ENCODE measurements at places on chromosomes 3 and 15.

- DNase-seq, result no peak
Observed at GRCh38 chr3:135851201-135852081, 114.1 kb upstream of the PPP2R3A start.

- DNase-seq, result peak; percentile 57
Observed at GRCh38 chr15:40266828-40267304, 16.0 kb downstream of the ANKRD63 start.

GRCh38 chr3:161673866-161674265, 177.3 kb downstream of the OTOL1 start:
- DNase-seq, result peak; percentile 3

GRCh38 chr3:42116466-42116865, 25.3 kb downstream of the TRAK1 start:
- no peak for DNase-seq

- DNase-seq, result no peak
Observed at GRCh38 chr3:101571028-101571895, 2.7 kb upstream of the PCNP start.

- DNase-seq, result no peak
Observed at GRCh38 chr3:20256144-20256543, 70.1 kb upstream of the SGO1 start.

GRCh38 chr3:165518346-165518745, 318.9 kb downstream of the BCHE start:
- no peak for DNase-seq

DNA sequence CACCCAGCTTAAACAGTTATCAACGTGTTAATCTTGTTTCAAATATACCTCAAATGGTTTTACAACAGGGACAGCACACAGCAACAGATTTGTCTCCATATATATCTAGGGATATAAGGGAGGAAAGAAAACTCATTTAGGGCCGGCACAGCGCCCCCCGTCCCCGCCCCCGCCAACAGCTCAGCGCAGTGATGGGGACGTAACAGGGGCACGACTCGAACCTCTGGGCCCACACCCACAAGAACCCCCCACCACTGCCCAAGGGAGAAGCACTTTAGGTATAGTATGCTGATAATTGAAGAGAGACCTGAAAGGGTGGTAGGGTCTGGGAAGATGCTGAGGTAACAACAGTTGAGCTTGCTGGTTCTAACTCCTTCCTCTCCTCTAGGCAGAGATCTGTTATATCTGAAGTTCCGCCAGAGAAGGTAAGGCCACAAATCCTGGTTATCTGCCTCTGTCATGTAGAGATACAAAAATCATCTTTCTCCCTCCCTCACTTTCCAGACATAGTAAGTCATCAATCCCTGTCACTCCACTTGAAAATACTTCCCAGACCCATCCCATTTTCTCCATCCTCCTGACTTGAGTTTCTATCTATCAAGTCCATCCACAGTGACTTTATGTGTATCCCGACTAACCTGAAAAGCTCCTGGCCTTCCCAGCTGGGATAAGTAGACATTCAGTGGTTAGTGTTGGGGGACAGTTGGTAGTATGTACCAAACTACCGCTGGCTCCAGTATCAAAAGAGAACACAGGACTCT, 126.9 kb downstream of the PDZRN3 start:
- DNase-seq, result no peak

GRCh38 chr3:45056608-45057301, 30.7 kb downstream of the CLEC3B start:
- peak; percentile 70 for DNase-seq

DNA sequence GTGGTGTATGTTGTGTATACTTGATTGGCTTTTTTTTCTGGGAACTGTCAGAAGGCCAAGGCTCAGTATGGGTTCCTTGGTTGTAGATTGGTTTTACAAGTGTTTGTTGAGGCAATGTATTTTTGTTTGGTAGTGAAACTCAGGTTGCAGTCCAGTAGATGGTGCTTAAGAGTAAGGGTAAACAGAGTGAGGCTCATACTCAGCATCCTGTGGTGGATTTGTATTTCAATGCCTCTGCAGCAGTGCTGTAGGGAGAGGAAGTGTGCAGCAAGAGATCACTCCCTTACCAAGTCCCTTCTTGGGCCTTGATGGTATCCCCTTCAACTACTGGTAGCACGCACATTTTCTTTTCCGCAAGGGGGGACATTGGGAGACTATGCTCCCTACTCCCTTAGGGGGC, 428.5 kb upstream of the CNTN3 start:
- DNase-seq, result peak; percentile 6

- no peak for DNase-seq
Observed at GRCh38 chr3:136078421-136079364, 113.2 kb downstream of the PPP2R3A start.

Data from H7 (cell line).